Activated gamma-delta T cell (primary cell): ENCODE measurements at places on chromosomes 3 and 15.

- no peak for DNase-seq
These were observed 5.6 kb upstream of the MFGE8 start for GRCh38 chr15:88918738-88919137.

GRCh38 chr3:77795013-77795412, 755.1 kb downstream of the ROBO2 start:
- DNase-seq: no peak

GRCh38 chr3:115512565-115513415, 110.5 kb upstream of the GAP43 start:
- DNase-seq: no peak

GRCh38 chr3:52912885-52913731, 15.8 kb upstream of the STIMATE start:
- no peak for DNase-seq

GRCh38 chr15:50145451-50145872, 26.4 kb upstream of the ATP8B4 start:
- DNase-seq: no peak

DNA sequence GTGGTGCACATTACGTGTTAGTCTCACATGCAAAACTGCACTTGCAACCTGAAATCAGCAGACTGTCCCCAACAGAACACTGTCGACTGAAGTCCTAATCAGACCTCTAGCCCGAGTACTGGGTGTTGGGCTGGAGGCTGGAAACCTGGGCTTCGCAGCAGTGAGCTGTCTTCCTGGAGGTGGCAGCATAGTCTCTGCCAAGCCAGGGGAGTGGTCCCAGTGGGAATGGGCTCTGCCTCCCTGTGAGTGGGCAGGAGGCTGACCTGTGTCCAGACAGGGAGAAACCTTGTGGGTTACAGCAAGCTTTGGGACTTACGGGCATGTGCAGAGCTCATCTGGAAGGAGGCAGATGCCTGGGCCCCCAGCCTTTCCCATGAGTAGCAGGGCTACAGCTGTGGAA, 38.2 kb upstream of the MYZAP start:
- DNase-seq: no peak

DNA sequence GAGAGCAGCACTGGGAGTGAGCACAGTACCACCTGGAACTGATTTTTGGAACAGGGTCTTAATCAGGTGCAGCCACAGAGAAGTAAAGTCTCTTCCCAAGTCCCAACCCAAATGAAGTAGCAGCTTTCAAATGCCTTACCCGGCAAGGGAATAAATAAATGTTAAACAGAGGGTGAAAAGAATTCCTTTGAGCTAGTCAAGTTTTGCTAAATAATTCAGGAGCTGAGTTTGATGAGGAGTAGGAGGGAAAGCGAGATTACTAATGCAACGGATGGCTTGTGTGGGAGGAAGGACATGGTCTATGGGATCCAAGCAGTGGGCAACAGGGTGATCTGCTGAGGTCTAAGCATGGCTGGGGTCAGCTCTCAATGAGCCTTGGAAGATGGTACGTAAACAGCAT, 204.5 kb upstream of the ST8SIA2 start:
- no peak for DNase-seq

- DNase-seq: no peak
These were observed 80.8 kb upstream of the RNU6-1 start for GRCh38 chr15:67920524-67921240.

- DNase-seq: no peak
These were observed 405.9 kb downstream of the ROBO1 start for GRCh38 chr3:79361748-79362378.

- DNase-seq: no peak
These were observed 25.6 kb upstream of the VPS8 start for GRCh38 chr3:184786280-184786941.

GRCh38 chr3:43964640-43965039, 273.9 kb downstream of the ABHD5 start:
- DNase-seq: no peak
